ENCODE measurements at places on chromosomes 5 and 9. TPM values are rescaled to one million over a fixed set of nuclear protein-coding genes. Genes with fewer than 3 reads are reported as not detected.

The LMX1B gene
- total RNA-seq: not detected

The MLANA gene
- total RNA-seq: not detected

The MYMK gene
- total RNA-seq: not detected

The TSC1 gene
- 22.6 TPM for total RNA-seq

The SLC36A3 gene
- total RNA-seq: not detected

The C5orf34 gene
- 1.2 TPM for total RNA-seq

The CCL21 gene
- 18.5 TPM for total RNA-seq

The EIF4EBP3 gene
- 20.7 TPM for total RNA-seq

The PRPF4 gene
- 15.6 TPM for total RNA-seq

The CCNJL gene
- total RNA-seq: 2.6 TPM

The FASTKD3 gene
- total RNA-seq: 5.5 TPM

The SFXN1 gene
- total RNA-seq: 35.8 TPM

The PCDH12 gene
- 0.40 TPM for total RNA-seq

The TIMD4 gene
- 0.20 TPM for total RNA-seq

The ITGA2 gene
- 31.3 TPM for total RNA-seq

The CCL27 gene
- total RNA-seq: 0.20 TPM

The ITK gene
- 0.40 TPM for total RNA-seq

The NMUR2 gene
- not detected for total RNA-seq

The CAMLG gene
- total RNA-seq: 15.7 TPM

The GFI1B gene
- total RNA-seq: not detected

The TUSC1 gene
- 7.9 TPM for total RNA-seq

The C5orf63 gene
- total RNA-seq: 5.1 TPM

The SPOCK1 gene
- 0.48 TPM for total RNA-seq

The FOXD4L3 gene
- not detected for total RNA-seq

The BTNL3 gene
- total RNA-seq: not detected

The FKTN gene
- total RNA-seq: 12.3 TPM

The ARID3C gene
- total RNA-seq: not detected

The BSPRY gene
- 37.6 TPM for total RNA-seq

The AP3S1 gene
- total RNA-seq: 88.6 TPM

The IFNA2 gene
- total RNA-seq: not detected

The GLRA1 gene
- not detected for total RNA-seq

The TXNDC8 gene
- total RNA-seq: not detected

The CYLC2 gene
- not detected for total RNA-seq

The TYRP1 gene
- total RNA-seq: not detected

The ARSI gene
- total RNA-seq: 1.7 TPM

The ASS1 gene
- 101 TPM for total RNA-seq

The TEX48 gene
- total RNA-seq: not detected
